Left colon (tissue), 2 donors: ENCODE measurements at places on chromosomes 11 and 22. TPM values are rescaled to one million over a fixed set of nuclear protein-coding genes. Genes with fewer than 3 reads are reported as not detected.

Gene SLCO2B1
- total RNA-seq = 65.9 TPM

DNA sequence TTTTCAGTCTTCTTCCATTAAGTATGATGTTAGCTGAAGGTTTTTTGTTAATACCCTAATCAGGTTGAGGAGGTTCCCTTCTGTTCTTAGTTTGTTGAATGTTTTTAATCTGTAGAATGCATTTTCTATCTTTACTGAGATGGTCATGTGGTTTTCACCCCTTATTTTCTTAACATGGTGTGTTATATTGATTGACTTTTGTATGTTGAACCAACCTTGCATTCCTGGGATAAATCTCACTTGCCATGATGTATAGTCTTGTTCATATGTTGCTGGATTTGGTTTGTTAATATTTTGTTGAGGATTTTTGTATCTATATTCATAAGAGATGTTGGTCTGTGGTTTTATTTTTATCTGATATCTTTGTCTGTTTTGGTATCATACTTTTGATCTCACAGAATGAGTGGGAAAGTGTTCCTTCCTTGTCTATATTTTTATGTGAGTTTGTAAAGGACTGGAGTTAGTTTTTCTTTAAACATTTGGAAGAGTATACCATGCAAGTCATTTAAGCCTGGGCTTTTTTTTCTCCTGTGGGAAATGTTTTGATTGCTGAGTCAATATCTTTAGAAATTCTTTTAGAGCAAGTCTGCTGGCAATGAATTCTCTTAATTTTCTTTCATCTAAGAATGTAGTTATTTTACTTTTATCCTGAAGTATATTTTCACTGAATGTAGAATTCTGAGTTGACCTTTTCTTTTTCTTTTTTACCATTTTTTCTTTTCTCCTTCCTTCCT, 5.5 kb upstream of the P4HA3 start:
- no peak for DNase-seq

Gene MAJIN
- not detected for total RNA-seq

DNA sequence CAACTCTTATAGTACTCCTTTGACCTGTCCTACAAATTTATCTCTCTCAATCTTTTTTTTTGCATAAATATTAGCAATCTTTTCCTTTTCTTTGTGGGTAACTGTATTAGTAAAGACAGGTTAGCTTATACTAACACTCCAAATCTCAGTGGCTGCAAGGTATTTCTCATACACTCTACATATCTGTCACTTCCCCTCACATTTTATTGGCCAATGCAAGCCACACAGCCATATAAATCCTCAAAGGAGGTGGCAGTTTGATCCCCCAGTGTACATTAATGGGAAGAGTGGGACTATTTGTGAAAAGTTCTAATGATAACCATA, 42.6 kb upstream of the EED start:
- no peak for DNase-seq

DNA sequence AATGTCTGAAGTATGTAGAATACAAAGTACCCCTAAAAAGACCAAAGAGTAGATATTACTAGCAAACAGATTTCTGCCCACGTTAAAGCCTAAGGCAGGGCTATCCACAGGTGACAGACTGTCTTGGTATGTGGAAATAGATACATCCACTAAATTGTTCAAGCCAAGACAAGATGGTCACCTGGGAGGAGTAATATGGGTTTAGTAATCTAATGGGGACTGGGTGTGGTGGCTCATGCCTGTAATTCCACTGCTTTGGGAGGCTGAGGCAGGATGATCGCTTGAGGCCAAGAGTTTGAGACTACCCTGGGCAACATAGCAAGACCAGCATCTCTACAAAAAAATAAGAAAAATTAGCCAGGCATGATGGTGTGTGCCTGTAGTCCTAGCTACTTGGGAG, 7.5 kb downstream of the SGSM3 start:
- DNase-seq = no peak

DNA sequence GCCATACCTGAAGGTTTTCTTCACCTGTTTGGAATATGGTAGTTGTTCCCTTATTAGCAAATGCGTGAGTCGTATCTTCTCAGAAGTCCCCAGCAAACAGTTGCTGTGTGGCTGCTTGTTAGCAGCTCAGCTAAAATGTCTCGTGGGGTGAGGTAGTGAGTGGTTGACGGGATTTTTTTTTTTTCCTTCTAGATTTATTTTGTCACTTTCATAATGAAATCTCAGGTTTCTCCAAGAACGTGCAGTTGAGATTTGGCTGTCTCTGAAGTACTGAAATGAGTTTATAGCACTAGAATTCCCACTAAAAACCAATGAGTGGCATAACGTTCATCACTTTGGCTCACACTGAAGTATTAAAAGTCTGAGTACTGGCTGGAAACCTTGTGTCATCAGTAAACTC, 16.8 kb downstream of the RCN1 start:
- no peak for DNase-seq

DNA sequence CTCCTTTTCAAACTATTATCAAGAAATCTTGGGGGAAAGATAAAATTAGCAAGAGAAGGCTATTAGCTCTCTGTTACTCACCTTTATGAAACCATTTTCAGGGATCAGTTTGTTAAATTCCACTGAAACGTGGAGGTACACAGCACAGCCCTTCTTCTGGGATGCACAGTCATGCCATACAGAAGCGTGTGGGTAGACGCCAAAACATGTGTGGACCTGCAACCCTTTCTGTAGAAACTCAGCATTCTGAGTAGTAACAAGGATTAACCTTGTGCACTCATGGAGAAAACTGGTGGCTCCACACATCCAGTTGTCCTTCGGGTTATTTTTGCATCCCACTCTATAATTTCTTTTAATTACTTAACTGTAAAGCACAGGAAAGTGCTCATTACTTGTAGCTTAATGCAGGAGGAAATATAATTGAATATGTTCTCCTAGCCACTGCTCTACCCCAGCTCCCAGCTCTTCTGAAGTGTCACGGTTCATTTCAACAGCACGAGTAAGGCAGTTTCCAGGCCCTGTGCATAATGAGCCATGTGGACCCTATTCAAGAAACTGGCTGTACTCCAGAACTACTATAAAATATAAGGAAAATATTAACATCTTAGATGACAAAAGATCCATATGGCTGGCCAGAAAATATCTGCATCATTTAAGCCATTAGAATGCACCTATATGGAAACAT, 26.1 kb downstream of the BDNF start:
- no peak for DNase-seq

- DNase-seq = no peak
These were observed 331.6 kb downstream of the CTTN start for GRCh38 chr11:70729949-70730348.

DNA sequence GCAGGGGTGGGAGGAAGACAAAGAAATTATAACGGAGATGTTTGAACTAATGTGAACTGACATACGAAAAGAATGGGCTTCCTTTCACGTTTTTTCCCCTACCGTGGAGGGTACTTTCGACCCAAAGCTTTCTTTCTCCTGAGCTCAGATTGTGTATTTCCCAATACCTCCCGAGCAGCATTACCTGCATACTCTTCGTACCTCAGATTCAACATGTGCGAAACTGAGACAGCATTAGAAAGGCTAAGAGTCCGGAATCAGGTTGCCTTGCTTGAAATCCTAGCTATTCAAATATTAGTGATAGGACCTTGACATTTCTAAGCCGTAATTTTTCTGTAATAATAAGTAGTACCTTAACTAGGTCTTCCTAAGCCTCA, 778 bp upstream of the PAK1 start:
- DNase-seq = no peak

DNA sequence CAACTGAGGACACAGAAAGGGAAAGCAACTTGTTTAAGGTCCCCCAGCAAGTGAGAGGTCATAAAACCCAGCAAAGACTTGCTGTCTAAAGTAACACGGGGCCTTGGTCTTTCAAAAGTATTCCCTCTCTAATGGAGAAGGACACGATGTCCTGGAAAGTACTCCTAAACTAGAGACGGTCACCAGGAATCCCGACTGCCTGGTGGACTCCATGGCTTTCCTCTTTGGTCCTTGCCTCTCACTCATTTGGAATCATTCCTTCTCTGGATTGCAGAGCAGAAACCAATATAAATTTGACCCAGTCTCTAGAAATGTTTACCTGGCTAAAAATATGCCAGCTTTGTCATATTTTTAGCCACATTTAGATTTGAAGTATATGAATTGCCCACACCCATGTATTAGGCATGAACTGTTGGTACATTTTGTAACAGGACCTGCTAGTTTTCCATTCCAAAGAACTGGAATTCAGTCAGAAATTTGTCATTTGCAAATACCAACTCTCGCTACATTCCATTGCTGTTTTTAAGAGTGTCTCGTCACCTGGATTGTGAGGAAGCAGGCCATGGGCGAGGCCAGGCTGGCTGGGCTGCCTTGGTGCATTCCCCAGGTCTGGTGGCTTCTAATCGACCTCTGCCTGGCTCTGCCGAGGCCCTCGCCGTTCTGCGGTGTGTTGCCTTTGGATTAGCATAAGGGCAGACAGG, 12.9 kb downstream of the NAV2 start:
- no peak for DNase-seq

DNA sequence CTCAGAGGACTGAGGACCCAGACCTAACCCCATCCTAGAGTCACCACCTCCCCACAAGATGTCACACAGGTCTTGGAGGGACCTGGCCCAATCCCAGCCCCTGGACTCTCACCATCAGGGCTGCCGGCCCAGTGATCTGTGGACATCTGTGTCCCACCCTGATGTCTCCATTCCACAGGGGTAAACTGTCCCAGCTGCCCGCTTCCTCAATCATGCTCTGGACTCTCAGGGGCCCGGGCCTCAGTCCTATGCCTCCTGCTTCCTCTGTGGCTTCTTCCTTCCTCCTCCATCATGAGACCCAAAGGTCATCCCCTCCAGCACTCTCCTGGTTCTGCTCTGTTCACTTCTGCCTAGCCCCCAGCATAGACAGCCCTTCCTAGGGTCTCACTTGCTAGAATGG, 32.2 kb downstream of the ARAP1 start:
- DNase-seq = no peak

- peak; percentile 37 for DNase-seq
These were observed 3.9 kb upstream of the NUP50 start for GRCh38 chr22:45159652-45160462.

GRCh38 chr11:102118937-102119336, 8.7 kb downstream of the YAP1 start:
- DNase-seq = no peak

- DNase-seq = no peak
These were observed 23.5 kb upstream of the PICK1 start for GRCh38 chr22:38033522-38034277.

Gene DEFB131B
- not detected for total RNA-seq

- DNase-seq = no peak
These were observed 154.0 kb upstream of the SYT13 start for GRCh38 chr11:45440111-45440510.

GRCh38 chr11:14700593-14700992, 57.0 kb downstream of the PDE3B start:
- no peak for DNase-seq

GRCh38 chr22:39374801-39375200, 24.8 kb upstream of the TAB1 start:
- no peak for DNase-seq

- DNase-seq = no peak
These were observed 76.4 kb downstream of the LIF start for GRCh38 chr22:30170129-30170528.

DNA sequence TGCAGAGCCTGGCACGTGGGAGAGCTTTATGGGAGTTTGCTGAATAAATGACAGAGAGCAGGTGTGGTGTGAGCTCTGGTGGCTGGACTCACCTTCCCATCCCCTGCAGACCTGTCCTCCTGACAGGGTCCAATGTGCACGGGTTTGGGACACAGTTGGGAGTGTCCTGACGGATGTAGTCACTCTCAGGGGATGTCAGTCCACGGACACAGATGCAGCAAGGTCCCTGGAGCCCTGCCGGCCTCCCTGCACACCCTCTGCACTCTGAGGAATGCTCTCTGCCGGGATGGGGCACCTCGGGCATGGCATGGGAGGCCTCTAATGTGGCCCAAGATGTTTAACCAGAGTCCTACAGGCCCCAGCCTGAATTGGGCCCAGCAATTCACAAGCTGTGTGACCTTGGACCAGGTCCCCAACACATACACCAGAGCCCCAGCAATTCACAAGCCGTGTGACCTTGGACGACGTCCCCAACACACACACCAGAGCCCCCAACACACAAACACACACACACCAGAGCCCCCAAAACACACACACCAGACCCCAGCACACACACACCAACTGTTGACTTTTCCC, 30.0 kb upstream of the RFPL3 start:
- DNase-seq = no peak

DNA sequence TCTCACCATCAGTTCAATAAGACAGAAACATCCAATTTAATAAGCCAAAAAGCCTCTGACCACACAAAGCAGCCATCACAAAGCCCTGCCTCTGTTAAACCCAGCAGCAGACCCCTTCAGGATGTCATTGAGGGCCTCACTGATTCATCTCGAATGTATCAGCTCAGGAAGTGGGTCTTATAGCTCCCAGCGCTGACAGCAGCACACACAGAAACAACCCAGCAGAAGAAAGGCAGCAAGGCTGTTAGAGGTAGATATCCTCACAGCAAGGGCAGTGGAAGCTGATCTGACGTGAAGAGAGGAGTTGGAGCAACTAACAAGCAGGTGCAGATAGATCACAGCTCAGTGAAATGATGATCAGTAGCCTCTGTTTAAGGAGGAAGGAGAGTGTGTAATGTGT, 86.2 kb upstream of the NCAM1 start:
- no peak for DNase-seq

Gene PATE4
- total RNA-seq = not detected

GRCh38 chr22:44026630-44027511, 2.8 kb downstream of the PARVB start:
- DNase-seq = peak; percentile 83

- no peak for DNase-seq
These were observed 5.0 kb downstream of the VSTM5 start for GRCh38 chr11:93845181-93846092.

- DNase-seq = no peak
These were observed 1.8 kb downstream of the MTA2 start for GRCh38 chr11:62599901-62600300.

GRCh38 chr11:76321820-76322524, 59.0 kb downstream of the THAP12 start:
- DNase-seq = no peak

DNA sequence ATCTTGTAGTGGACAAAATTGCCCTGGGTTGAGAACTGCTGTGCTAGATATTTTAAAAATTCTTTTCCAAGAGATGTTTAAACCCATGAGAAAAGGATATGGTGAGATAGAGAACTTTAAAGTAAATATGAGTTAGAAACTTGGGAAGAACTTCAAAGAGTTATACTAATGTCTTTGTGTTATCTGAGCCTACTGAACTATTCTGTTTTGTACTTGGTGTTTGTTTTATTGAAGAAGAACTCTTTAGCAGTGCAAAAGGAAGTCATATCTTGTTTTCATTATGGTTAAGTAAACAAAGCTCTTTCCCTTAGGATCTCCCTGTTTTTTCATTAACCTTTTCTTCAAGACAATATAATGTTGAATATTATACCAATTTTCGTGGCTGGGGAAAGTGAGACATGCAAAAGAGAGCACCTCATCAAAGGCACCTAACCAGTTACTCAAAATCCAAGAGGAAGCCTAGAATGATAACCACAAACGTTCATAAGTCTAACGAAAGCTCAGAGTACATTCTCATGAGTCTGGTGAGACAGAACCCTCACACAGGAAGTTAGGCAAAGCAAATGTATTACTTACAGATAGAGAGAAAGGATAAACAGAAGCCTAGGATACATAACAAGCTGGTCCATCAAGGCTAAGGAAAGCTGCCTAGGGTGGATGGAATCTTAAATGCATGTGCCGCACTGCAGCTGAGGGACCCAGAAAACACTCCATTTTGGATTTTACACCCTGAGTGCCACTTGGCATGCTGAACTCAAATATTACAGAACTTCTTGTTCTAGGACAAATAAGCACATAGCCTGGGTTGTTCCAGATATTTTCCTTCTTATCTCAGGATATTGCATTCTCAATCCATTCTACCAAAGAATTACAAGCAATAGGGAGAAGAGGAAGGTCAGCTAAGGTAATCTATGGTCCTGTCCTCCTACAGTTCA, 112.5 kb upstream of the ANO3 start:
- no peak for DNase-seq
